GM03348 (cell line): ENCODE measurements at places on chromosomes 12 and 14.
A peak's percentile ranks its signal among the peaks of the same experiment; 100 is the strongest.

DNA sequence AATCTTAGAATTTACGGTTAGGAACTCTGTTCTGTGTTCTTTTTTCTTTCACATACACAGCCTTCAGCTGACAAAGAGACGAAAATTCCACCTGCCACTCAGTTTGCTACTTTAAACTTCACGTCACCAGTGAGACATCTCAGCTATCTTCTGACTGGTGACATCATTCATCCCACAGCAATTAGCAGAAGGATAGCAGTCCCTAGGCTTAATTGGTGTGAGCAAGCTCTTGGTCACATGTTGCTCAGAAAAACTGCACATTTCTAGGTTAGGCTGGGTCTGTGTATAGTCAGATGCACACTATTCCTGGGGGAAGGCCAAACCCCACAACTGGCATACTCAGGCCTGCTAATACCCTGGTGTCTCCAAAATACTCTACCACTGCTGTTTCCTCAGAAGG, 23.9 kb downstream of the SLC7A7 start:
- DNase-seq: peak; percentile 49

GRCh38 chr12:45458238-45458637, 242.3 kb downstream of the ANO6 start:
- no peak for DNase-seq

DNA sequence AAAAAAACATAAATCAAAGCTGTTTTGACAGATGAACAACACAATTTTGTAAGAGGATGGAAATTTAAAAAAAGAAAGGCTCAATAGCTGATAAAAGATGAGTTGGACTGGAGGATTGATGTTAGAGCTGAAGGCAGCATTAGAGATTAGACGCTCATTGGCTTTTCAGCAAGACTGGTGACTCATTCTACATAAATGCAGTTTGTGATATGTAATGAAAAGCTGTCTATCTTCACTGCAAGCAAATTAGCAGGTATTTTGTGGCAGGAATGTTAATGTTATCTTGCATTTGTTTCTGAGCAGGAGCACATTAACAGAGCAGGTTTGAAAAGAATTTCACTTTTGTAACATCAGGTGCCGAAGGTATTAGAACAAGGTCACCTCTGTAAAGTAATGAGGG, 442.7 kb upstream of the NOVA1 start:
- no peak for DNase-seq

GRCh38 chr14:36580856-36581831, 1.3 kb downstream of the NKX2-8 start:
- DNase-seq: peak; percentile 51

DNA sequence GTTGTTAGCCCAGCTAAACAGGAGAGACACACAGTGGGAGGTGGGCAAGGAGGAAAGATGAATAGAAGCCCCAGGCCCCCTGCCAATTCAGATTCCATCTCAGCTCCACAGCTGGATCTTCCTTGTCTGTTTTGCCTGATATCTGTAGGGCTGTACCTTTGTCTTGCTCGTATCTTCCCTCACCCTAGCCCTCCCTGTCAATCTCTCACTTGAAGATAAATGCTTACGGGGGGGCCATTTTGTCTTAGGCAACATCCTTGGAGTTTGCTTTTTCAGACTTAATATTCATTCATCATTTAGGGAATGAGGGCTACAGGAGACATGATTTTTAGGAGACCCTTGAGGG, 2.4 kb downstream of the KIF5A start:
- DNase-seq: no peak

- no peak for DNase-seq
Measured at GRCh38 chr14:93201155-93201704, 5.6 kb downstream of the GON7 start.

GRCh38 chr14:22534547-22534946, 54.5 kb downstream of the DAD1 start:
- no peak for DNase-seq

- no peak for DNase-seq
Measured at GRCh38 chr12:18719922-18720510, 17.8 kb downstream of the PLCZ1 start.

- DNase-seq: no peak
Measured at GRCh38 chr12:57753756-57754337, 1.1 kb upstream of the MARCHF9 start.

- DNase-seq: no peak
Measured at GRCh38 chr12:100455896-100456295, 17.8 kb upstream of the NR1H4 start.

DNA sequence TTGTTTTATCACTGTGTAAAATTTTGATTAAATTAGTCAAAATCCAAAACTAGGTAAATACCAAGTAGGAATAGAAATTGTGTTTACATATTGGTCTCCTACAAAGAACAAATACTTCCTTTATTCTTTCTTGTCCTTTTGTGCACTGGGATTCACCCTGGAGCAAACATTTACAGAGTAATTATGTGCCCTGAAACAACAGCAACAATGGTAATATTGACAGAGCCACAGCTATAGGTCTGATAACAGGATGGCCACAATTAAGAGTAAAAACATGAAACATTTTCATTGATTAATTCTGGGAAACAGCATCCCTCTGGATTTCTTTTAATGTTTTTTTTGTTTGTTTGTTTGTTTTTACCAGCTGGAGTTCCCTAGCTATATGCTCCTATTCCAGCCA, 61.2 kb downstream of the SLC38A6 start:
- DNase-seq: no peak

GRCh38 chr12:124464062-124464461, 103.3 kb downstream of the NCOR2 start:
- no peak for DNase-seq

GRCh38 chr14:66498311-66498710, 9.6 kb upstream of the GPHN start:
- DNase-seq: no peak

DNA sequence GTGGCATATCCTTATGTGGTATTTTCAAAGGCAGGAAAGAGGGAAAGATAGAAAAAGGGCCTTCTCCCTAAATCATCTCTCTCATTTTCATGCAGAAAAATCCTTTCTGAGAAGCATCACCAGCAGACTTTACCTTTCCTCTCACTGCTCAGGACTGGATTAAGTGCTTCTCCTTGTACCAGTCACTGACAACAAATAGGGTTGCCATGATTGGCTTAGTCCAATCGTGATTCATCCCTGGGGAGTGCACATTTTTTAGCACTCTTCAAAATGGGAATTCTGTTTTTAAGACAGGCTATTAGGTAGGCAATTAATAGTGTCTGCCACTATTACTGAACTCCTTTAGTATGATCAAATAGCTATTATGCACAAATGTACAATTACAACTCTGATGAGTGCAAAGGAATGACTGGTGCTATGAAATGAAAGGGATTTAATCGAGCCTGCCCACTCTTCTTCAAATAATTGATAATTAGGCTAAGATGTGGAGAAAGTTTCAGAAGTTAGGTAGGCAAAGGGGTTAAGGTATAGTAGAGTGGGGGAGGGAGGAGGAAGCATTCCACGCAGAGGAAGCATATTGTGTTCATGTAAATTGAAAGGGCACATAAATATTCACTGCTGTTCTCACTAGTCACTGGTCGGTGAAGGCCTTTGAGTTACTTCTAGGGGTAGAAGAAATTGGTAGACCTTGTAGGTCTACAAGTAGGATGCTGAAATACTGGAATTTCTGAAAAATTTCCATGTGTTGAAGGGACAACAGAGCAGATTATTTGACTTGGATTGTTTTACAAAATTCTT, 84.0 kb downstream of the MSRB3 start:
- no peak for DNase-seq

DNA sequence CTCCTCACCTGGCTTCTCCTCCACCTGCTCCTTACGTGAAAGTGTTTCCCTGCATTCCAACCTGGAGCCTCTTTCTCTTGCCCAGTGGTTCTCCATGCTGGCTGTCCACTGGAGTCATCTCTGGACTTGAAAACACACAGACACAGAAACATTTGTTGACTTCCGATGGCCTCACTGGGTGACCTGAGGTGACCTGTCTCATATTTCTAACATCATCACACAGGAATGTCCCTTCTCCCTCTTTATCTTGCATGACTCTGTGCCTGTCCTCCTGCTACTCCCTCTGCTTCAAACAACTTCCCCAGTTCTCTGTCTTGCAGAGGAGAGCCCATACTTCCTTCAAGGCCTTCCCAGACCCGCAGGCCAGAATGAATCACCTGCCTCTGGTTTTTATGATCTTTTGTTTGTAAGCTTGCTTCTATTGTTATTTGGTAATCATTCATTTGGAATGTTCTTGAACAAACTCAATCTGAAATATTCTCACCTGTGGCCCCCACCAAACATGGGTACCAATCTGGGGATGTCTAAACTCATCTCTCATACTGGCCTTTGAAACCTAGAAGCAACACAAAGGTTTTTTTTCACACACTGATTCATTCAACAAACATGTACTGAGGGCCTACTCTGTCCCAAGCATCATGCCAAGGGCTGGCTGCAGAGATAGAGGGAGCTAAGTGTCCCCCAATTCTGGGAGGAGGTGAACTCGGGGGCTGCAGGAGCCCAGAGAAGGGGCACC, 9.7 kb upstream of the RIN3 start:
- DNase-seq: peak; percentile 66

GRCh38 chr12:75977952-75978671, 53.5 kb downstream of the PHLDA1 start:
- peak; percentile 90 for DNase-seq

GRCh38 chr12:11885261-11886038, 185.3 kb upstream of the BCL2L14 start:
- DNase-seq: peak; percentile 48

DNA sequence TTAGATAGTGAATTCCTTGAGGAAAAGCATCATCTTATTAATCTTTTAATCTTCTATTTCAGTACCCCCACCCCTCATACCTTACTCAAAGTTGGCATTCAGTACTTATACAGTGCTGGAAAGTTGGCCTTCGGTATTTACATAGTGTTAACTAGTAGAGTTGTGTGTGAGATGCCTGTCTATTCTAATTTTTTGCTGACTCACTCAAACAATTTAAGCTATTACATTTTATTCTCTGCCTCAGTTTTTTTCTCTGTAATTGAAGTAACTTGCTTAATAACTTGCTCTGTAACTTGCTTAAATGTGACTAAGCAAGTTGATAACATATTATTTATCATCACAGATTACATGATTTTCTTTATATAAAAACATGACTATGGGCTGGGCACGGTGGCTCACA, 20.3 kb downstream of the DNAL1 start:
- no peak for DNase-seq

- DNase-seq: no peak
Measured at GRCh38 chr14:69439521-69440270, 41.2 kb downstream of the SLC39A9 start.

DNA sequence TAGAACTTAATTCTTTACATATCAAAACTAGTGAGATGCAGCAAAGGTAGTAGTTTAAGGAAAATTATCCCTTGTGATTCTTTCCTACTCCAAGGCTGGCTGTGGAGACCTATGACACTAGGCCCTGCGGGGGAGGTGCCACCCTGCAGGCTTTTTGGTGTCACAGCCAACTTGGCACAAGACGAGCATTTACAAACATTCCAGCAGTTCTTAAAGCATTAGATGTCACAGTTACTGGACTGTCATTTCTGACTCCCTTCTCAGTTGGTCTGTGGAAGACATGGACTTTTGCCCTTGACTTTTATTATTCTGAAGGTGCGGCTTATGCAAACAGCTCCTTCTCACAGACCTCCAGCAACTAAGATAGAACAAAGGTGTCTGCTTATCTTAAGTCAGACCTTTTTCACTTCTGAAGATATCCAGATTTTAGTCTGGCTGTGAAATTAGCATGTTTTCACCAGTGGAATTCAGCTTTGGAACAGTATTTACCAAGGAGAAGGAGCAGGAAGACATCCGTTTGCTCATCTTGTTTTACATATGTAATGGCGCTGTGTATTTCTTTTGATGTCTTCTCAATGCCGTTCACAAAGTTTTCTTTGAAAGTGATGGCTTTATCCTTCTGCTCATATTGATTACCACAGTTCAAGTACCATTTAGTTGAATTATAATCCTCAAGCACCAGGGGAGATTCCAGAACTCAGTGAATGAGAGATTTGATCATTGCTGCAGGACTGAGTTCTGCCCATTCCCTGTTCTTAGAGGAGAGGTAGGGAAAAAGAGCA, 17.9 kb downstream of the SRGAP1 start:
- DNase-seq: peak; percentile 33

- no peak for DNase-seq
Measured at GRCh38 chr12:64061868-64062375, 160.2 kb downstream of the KICS2 start.

DNA sequence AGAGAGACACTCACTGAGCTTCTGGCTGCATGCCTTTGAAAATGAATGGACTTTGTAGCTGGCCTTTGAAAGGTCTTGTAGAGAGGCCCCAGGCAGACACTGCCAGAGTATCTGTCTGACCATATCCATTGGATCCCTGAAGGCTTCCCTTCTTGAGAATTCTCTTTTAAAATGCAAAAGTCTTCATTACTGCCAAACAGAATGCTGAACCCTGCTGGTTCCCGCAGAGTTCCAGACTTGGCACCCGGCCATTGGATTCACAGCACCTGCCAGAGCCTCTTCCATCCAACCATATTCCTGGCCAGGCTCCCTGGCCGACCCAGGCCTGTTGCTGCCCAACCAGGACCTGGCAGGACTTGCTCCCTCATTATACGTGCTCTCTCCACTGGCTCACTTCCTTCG, 182.5 kb downstream of the GXYLT1 start:
- DNase-seq: no peak

DNA sequence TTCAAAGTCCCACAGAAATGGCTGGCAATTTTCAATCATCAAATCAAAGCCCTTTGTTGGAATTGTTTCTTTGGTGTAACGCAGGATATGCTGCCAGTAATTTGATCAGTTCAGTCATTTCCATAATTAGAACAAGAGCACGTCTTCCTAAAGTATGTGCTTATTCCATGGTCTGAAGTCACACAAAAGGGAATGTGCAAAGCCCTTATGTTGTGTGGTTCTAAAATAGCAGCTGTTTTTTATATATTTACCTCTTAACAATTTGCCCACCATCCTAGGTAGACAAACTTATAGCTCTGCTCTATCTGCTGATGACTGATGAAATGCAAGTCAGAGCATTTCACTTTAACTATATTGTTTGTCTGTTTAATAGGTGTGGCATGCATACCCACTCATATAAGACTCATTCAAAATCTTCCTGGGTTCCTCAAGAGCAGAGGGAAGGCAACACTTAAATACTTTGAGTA, 176.1 kb upstream of the SLC38A2 start:
- no peak for DNase-seq

DNA sequence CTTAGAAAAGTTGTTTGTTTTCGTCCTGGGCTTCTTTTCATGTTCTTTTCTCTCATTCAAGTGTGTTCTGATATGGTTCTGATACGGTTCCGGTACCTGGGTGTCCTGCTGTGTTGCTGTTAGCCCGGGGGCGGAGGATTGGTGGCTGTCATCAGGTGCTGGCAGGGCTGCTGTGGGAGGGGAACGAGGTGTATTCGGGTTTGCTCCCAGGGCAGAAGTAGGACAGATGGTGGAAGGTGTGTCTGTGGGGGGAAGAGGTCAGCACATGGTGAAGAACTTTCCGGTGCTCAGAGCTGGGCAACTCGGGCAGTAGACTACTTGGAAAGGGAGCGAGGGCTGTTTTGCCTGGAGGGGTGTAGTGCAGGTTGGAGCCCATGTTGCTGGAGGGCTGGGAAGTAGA, 70.2 kb downstream of the SLC25A47 start:
- no peak for DNase-seq

DNA sequence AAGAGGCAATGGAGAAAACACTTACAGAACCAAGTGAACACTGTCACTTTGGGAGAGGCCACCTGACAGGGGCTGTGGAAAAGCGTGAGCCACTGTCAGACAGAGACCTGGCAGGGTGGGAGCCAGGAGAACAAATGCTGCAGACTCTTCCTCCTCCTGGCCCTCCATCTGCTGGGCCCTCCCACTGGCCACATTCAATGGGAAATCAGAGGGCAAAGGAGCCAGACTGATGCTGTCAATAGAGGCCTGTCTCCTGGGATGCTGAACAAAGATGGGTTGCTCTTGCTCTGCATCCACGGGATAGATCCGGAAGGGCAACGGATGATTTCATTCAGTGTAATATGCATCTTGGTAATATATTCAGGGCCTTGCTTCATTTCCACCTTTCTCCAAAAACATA, 44.9 kb upstream of the BCAT1 start:
- no peak for DNase-seq
